Iris pigment epithelial cell (primary cell): ENCODE measurements at places on chromosomes 3 and 15.
A peak's percentile ranks its signal among the peaks of the same experiment; 100 is the strongest.

GRCh38 chr3:183341545-183342288 lies 86.7 kb downstream of the MCF2L2 start:
- DNase-seq: no peak

DNA sequence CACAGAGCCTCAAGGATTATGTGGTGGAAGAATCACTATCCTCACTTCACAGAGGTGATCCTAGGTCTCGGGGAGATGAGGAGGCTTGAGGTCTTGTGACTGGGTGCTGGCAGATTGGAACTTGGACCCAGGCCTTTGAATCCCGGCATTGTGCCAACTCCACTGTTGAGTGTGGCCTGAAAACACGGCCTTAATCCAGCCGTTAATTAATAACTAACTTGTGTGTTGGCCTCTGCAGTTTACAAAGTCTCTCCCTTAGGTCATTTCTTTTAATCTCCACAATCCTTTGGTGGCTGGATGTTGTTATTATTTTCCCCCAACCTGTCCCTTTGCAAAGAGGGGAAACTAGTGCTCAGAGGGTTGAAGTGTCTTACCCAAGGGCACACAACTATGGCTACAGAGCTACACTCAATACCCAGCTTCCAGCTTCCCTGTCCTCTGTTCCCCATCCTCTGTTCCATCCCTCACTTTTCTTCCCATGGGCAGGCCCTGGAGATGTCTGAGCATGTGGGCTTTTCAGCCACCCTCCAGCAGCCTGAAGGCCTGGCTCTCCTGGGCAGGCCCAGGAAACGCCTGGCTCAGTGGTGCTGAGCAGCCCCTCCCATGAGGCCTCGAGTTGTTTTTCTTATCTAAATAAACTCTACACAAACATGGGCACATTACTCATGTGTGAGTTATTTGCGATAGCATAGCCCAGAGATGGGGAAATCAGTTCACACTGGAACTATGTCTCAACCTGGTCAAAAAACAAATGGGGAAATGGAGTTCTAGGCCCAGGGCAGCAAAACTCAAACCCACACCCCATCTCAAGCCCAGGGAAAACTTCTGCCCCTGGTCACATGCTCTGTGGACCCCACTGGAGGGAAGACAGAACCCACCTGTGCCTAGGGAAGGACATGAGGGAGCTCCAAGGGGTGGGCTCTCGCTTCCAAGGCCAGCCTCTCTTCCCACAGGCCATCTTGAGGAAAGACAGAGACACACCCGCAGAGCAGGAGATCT lies 16.8 kb upstream of the SMAD3 start:
- peak; percentile 97 for DNase-seq

- DNase-seq: no peak
Observed at GRCh38 chr3:99658274-99658673, 19.9 kb downstream of the COL8A1 start.

- no peak for DNase-seq
Observed at GRCh38 chr15:88322461-88322860, 65.9 kb upstream of the NTRK3 start.

DNA sequence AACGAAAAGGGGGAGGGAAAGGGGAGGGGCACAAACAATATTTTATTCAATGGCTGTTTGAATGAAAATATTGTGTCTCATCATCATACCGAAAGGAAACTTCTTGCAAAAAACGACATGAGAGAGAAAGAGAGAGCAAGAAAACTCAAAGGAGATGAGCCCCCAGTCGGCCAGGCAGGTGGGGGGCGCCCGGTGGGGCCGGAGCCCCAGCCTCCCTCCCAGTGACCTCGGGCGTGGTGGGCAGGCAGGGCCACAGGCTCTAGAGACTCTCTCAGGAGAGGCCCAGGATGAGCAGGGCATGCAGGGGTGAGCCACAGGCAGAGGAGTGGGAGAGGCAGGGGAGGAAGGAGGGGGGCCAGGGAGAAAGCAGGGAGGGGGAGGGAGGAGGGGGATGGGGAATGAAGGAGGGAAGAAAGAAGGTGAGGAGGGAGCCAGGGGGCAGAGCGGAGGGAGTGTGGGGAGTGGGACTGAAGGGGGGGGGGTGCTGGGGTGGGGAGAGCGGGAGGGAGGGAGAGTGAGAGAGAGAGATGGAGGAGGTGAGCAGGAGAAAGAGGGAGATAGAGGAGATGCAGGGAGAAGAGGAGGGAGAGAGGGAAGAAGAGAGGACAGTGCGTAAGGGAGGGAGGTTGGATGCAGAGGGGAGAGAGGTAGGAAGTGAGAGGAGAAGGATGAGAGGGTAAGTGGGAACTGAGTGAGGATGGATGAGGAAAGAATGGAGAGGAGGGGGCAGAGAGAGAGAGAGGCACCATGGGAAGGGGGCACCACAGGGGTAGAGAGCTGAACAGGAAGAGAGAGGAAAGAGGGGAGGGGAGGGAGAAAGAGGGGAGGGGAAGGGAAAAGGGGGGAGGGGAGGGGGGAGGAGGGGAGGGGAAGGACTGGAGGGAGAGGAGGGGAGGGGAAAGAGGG lies 14.1 kb upstream of the TMEM115 start:
- no peak for DNase-seq

- DNase-seq: no peak
Observed at GRCh38 chr3:17044855-17045254, 160.1 kb downstream of the PLCL2 start.

- no peak for DNase-seq
Observed at GRCh38 chr15:57354436-57355123, 21.7 kb upstream of the CGNL1 start.

DNA sequence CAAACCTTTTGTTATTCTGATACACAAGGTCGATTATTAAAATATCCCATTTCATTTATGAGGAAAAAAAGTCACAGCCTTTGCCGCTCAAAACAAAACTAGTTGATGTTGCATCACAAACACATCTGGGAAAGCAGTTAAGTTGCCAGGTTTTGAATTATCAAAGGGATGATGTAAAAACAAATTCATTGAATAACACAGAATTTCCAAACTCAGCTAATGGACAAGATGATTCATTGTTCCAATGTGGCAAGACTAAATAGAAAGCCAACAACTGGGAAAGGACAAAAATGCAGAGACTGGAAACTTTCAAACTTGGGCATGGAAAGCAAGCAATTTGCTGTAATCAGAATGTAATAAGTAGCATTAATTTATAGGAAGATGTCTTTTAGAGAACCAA lies 610.0 kb upstream of the ZNF385D start:
- peak; percentile 26 for DNase-seq

DNA sequence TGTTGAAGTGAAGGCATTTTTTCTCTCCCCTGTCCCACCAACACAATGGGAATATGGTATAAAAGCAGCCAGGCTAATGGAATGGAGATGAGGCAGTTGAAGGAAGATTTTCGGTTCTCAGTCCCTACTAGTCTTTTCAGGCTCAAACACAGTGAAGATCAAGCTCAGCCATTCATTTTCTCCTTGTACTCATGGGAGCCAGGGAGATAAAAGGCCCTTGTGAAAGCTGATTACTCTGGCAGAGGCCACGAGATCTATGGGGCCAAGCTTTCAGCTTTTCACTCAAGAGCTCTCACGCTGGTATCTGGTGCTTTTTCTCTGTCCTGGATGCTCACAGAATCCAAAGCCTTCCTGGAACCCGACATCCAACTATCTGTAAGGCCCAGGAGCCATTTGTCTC lies 14.5 kb upstream of the FAN1 start:
- no peak for DNase-seq

DNA sequence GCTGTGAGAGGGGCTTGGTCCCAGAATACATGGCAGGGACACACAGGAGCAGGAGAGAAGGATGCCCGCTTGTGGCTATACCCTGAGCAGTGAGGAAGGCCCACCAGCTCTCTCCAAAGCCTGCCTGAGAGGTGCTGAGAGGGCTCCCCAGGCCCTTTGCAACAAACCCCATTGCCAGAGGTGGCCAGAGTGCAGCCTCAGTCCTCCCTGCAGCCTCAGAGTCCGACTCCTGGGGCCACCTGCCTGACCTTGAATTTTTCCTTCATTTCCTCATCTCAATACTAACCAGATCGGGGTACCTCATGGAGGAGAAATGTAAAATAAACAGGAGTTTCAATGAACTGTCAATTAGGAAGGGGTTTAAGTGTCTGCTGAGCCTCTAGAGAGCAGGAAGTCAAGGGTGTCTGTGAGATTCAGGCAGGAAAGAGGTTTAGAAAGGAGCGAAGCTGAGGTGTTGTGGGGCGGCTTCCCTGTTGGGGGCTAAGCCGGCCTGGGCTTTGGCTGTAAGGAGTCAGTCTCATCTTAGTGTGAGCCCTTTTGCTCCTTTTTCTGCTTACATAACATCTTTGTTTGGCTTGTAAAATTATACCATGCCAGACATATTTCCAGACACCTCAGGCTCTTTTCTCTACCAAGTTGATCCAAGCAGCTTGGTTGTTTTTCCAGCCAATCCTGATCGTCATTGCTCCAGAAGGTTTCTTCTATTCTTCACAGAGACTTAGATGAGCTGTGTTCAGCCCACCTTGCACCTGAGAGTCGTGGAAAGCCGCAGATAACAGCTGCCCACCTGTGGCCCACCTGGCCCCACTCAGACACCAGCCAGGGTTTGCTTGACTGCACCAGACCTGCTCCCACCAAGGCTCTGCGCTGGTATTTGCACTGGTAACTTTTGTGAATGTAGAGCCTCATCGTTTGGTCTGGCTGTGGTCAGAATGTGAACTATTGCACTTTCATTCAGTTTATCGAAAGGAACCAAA lies 36.7 kb downstream of the CMTM7 start:
- DNase-seq: no peak

GRCh38 chr15:51931638-51932037 lies 39.9 kb downstream of the LEO1 start:
- peak; percentile 50 for DNase-seq

DNA sequence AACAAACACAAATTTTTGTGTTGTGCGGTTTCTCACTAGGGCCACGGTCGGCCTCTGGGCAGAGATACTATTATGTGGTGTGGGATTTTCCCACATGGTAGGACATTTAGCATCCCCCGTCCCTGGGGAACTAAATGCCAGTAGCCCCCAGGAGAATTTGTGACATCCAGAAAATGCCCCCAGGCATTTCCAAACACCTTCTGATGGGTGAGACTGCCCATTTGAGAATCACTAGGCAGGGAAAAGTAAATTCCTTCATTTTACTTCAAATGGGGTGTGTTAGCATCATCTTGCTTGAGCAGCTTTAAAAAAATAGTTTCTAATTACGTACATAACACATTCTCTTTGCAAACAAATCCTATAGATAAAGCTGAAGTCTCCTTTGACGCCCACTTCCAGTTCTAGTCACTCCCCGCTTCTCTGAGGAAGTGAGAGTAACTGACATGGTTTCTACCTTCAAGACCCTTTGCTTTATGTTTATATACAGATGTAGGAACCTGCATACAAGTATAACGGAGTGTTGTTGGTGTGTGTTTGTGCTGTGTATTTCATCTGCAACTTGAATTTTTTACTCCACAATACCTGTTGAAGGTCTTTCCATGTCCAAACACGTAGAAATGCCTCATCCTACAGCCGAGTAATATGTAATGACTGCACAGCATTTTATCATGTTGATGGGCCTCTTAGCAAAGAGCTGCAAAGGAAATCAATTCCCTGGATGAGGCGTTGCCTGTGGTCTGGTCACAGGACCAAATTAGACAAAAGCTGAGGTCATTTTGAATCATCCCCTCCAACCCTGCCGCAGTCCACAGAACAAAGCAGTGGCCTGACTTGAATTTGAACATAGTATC lies 31.4 kb upstream of the ZBTB38 start:
- peak; percentile 79 for DNase-seq

- DNase-seq: no peak
Observed at GRCh38 chr3:57154470-57155309, 10.5 kb downstream of the IL17RD start.

GRCh38 chr3:25749031-25749581 lies 34.1 kb downstream of the NGLY1 start:
- no peak for DNase-seq

DNA sequence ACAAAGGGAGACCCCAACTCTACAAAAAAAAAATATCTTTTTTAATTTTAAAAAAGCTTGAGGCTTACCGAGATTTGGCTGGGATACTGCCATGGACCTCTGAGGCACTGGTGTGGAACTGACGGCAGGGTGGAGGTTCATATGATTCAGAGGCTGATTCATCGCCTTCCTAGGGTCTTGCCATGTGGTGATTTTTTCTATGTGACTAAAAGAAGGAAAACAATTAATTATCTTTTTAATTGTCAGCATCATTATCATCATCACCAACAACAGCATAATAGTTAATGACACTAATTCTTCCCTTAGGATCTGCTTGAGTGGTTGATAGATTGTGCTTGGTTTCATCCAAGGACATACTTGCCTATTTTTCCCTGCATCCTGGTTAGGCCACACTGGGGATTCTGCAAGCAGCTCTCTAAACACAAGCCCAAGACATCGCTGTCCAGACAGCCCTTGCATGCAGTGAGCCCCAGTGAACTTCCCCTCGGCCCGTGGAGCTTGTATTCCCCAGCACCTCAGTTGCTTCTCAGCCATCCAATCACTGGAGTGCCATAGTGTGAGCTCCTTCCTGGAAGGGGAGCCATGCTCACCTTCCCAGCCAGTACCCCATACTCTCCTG lies 84.9 kb downstream of the WWTR1 start:
- DNase-seq: peak; percentile 81

GRCh38 chr15:35325374-35325941 lies 220.5 kb downstream of the DPH6 start:
- DNase-seq: no peak

GRCh38 chr3:114758831-114759699 lies 388.0 kb downstream of the ZBTB20 start:
- DNase-seq: peak; percentile 85

- DNase-seq: no peak
Observed at GRCh38 chr15:56047354-56047753, 53.9 kb upstream of the NEDD4 start.

DNA sequence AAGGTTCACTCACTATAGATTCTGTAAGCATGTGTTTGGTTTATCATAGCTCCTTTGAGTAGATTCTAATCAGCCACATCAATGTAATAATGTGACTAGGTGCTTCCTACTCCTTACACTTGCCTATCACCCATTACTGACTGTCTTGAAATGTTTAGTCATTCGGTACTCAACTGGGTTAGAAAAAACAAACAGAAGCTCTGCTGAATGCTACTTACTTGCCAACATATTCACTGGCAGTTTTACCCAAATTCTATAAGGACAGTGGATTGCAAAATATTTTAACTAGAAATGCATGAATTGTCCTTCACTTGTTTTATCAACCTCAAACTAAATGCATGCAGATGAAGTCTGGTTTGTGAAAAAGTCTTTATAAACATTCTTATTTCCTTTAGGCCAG lies 352.1 kb upstream of the ALCAM start:
- peak; percentile 56 for DNase-seq

GRCh38 chr3:46661776-46662766 lies 31.4 kb downstream of the ALS2CL start:
- DNase-seq: no peak

DNA sequence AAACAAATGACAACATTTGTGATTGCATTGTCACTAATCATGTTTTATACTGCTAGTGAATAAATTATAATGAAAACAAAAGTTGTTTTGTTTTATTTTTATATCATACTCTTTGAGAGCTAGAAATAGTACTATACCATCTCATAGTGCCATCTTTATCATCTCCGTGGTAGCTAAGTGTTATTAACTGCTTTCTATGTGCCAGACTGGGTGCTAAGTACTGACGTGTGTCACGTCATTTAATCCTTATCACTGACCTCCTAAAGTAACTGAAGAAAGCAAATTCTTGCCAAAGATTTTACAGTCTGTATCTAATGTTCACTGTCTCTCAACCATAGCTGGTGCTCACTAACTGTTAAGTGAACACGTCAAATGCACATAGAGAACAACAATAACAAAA lies 99.5 kb upstream of the CNTN3 start:
- DNase-seq: no peak
